ENCODE measurements at places on chromosomes 16 and 17.
A peak's percentile ranks its signal among the peaks of the same experiment; 100 is the strongest.

GRCh38 chr17:47996201-47996600 is 25.3 kb downstream of the CDK5RAP3 start:
- no peak for DNase-seq

- DNase-seq: no peak
Measured at GRCh38 chr16:63749276-63749675, 1372.6 kb downstream of the CDH11 start.

DNA sequence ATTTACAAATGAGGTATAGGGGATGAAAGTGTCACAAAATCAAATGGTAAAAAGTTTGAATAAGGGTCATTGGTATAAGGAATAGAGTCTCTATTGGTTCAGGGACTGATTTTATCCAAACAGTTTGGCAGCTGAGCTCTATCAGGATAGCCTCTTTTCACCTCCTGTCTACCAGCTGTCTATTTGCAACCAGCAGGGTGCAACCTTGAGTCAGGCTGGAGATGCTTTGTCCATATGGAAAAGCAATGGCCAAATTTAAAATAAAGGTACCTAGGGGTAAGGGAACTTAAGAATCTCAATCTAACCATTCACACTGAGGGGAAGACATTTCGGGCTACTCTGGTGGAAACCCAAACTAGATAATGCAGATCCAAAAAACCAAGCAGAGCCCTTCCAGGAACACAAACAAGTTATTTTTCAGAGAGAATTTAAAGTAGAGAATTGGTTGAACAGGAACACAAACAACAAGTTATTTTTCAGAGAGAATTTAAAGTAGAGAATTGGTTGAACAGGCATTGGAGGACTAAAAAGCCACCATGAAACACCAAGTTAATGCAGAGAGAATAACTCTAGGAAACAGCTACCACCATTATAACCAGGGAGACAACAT is 12.6 kb upstream of the CA10 start:
- no peak for DNase-seq

DNA sequence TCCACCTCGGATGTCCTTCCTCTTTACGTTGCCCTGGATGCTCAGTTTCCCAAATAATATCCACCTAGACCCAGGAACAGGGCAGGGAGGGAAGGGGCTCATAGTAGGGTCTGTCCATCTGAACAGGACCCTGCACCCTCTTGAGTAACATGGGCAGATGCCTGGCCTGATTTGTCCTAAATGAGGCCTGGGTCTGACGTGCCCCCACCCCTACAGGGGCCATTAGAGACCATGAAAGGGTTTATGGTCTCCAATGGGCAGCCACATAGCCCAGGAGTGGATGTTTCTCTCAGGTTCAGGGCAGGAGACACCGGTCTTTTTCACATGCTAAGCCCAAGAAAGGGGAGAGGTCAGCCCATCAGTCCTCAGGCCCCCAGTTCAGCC is 6.8 kb downstream of the CACNG1 start:
- DNase-seq: no peak

DNA sequence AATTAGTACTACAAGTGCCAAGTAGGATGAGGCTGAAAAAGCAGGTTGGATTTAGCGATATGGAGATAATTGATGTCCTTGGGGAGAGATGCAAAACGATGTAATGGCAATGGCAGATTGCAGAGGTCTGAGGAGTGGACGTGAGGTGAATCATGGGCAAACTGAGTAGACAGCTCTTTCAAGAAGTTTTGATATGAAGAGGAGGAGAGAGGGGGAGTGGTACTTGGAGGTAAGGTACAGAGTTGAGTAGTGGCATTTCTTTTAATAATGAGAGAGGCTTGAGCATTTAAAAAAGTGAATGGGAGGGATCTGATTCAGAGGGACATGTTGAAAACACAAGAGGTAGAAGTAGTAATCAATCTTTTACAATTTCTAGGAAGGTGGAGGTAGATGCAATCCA is 17.7 kb upstream of the VPS4A start:
- no peak for DNase-seq

DNA sequence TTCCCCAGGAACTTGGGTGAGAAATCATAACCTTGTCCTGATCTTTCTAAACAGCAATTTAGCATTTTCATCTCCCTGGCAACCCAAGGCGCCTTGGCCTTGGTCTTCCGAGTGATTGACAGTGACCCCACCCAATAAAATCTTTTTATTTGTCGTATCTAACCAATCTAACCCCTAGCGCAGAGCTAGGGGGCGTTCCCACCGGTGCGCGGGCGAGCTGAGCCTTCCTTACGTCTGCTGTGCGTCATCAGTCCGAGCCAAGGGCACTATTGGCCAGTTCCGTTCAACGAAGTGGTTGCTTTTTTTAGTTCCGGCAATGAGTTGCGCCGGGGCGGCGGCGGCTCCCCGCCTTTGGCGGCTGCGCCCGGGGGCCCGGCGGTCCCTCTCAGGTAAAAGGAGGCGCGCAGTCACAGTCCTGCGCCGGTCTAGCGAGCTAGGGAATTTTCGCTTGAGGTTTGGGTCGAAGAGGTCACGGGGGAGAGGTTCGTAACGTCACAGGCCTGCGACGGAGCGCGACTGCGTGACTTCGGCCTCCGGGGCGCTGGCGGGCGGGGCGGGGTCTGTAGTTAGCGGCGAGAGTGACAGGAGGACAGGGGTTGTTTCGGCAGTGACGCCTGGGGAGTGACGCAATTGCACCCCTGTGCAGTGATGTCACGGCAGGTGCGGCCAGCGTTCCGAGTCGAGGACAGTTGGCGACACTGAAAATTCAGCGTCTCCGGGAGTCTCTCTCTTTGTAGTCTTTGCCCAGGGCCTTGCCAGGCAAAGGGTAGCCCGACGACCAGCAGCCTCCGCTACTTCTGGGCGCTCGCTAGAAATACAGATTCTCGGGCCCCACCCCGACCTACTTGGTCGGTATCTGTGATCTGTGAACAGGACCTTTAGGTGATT is at the start of gene COQ7:
Gene COQ7 (plus strand): TSS at position 266 of the 888 bp plus-strand sequence. CDS start 51 bp downstream, at position 317.
- peak; percentile 100 for DNase-seq

DNA sequence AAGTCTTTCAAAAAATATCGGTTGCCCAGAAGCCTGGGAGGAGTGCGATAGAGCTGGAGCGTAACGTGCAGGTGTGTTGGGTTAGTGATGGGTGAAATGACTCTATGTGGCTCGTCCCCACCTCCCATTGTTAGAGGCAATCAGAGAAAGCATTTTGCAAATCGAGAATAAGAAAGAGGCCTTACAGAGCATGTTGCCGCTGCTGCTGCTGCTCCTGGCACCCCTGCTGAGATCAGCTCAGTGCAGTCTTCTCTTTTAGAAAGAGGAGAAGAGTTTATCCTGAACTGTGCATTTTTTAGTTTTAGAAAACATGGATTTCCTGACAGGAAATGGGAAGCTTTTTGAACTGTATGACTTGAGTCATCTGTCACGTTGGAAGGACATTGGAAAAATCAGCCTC is 774.5 kb upstream of the RBFOX1 start:
- DNase-seq: no peak

DNA sequence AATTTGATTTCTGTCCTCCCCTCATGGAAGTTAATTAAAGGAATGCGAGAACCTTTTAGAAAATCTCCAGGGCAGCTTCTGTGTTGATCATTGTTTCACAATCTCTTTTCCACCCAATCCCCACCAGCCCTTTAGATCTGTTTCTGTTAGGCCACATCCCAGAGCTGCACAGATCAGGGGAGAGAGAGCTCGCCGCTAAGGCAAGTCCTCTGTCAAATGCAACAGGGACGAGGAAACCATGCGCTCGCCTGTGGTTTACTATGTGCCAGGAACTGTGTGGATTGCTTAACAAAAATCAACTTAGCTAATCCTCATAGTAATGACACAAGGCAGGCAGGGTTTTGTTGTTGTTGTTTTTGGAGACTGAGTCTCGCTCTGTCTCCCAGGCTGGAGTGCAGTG is 115.4 kb downstream of the SALL1 start:
- DNase-seq: no peak

DNA sequence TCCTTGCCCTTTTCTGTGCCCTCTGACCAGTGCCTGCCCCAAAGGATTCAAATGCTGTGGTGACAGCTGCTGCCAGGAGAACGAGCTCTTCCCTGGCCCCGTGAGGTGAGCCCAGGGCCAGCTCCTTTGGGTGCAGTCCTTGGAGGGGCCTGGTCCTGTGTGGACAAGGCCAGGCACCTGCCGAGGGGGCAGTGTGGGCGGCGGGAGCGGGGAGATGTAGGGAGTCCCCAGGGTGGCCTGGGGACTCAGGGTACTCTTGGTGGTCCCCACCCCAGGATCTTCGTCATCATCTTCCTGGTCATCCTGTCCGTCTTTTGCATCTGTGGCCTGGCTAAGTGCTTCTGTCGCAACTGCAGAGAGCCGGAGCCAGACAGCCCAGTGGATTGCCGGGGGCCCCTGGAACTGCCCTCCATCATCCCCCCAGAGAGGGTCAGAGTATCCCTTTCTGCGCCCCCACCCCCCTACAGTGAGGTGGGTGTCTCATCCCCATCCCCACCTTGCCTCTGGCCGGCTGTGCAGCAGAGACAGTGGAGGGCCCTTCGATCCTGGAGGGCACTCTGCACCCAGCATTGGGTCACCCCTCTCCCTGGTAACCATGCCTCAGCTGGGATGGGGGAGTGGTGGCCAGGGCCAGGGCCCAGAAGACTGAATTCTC is 4.4 kb downstream of the TMEM92 start:
- no peak for DNase-seq

GRCh38 chr16:17403156-17403809 is 67.5 kb downstream of the XYLT1 start:
- DNase-seq: no peak

GRCh38 chr16:10983159-10983558 is 38.8 kb downstream of the CLEC16A start:
- DNase-seq: no peak

GRCh38 chr16:84808826-84809225 is 11.0 kb upstream of the CRISPLD2 start:
- DNase-seq: no peak

DNA sequence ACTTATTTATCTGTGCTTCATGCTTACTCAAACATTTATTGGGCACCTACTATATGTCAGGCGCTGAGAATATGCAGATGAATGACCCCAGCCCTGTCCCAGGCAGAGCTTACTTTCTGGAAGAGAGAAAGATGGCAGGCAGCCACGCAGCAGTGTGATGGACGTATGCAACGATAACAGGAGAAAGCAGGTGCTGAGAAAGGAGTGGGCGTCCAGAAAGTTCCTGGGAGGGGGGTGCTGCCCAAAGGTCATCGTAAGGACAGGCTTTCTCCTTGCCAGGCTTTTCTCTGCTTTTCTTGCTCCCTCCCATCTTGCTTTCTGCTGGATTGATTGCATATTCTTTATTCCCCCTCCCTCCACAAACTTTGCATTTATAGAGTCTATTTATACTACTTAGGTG is 124.5 kb downstream of the GAS7 start:
- DNase-seq: no peak

GRCh38 chr16:81863630-81864352 is 84.7 kb downstream of the PLCG2 start:
- no peak for DNase-seq

DNA sequence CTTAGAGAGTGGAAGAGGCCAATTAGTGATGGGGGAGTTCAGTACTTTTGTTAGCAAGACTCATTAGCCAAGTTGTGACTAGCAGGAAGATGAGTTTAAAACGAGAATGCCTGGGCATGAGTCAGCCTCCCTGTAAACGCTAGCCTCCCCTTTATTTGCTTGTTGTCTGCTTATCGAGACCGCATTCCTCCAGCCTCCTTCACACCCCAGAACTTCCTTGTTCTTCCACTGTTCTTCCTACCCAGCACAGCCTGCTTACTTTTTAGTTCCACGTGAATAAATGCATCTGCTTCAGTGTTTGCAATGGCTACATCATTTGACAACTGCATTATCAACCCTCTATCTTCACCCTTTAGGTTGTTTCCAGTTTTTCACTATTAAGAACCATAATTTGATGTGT is 20.2 kb upstream of the OR3A1 start:
- DNase-seq: no peak

GRCh38 chr17:21419299-21420239 is 43.4 kb downstream of the KCNJ12 start:
- DNase-seq: no peak

DNA sequence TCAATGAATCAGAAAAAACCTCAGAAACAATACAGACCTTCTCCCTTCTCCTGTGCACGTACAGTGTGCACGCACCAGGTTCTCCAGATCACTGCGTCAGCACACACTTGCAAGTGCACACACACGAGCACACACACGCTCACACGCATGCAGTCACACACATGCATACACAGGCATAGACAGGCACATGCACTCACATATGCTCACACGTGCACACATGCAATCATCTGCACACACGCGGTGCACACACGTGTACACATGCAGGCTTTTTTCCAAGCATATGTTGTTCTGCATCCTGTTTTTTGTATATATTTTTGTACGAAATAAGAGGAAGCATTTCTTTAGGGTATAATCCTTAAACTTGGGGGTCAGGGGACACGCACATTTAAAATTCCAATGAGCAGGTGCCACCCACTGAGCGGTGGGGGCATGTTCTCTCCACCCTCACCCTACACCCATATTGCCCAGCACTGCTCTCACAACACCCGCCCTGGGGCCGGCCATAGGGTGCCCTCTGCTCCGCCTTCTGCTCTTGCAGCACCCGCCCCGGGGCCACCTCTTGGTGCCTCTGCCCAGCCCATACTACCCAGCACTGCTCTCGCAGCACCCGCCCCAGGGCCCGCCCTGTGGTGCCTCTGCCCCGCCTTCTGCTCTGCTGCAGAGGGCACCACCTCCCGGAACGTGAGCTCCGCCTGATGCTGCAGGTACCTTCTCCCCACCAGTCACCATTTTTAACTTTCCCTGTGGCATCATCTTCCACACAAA is 20.9 kb downstream of the KLHDC4 start:
- DNase-seq: no peak

GRCh38 chr16:47213761-47214440 is 70.2 kb upstream of the NETO2 start:
- DNase-seq: no peak

DNA sequence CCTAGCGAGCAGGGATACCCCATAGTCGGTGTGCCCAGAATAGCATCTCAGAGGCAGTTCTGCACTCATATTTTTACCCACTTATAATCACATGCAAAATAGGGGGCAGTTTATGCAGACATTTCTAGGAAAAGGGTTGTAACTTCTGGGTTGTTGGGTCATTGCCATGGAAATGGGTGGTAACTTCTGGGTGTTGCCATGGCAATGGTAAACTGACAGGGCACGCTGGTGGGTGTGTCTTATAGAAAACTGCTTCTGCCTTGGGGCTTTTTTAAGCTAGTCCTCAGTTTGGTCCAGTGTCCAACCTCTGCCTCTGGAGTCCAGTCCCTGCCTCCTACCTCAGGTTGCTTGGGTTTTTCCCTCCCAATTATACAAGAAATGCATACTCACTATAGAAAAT is 7.4 kb upstream of the SPAG9 start:
- DNase-seq: peak; percentile 5

DNA sequence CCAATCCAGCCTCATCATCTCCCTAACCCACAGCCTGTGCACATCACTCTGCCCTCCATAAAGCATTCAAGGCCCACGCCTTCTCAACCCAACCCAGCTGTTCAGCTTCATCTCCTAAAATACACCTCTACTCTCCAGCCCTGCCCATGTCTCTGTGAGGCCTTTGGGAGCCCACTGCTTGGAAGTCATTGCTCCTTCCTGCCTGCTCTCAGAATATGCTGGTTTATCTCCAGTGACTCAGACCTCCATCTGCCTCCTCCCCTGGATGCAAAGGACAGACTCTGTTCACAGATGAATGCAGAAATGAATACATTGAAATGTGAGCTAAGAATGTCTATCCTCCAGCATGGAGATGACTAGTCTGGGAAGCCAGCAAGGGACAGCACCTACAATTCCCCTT is 19.0 kb downstream of the KCNG4 start:
- no peak for DNase-seq
